ENCODE measurements at places on chromosomes 6 and 20.

DNA sequence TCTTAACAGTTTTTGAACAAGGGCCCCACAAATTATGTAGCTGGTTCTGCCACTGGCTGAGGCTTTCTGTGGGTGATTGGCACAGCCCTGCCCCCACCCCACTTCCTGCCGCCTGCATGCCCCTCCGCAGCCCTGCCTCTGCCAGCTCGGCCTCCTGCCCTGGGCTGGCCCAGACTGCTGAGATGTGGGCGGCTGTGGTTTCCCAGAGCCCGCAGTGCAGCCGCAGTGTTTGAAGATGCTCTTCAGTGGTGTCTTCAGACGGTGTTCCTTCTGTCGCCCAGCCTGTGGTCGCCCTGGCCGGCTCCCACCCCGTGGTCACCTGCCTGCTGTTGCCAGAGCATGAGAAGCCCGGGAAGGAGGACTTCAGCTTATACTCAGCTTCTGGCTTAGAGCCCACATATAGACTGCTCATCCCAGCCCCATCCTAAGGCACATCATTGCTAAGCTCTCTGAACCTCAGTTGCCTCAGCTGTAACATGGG lies 154.3 kb downstream of the VEGFA start:
- peak; percentile 55 for DNase-seq

DNA sequence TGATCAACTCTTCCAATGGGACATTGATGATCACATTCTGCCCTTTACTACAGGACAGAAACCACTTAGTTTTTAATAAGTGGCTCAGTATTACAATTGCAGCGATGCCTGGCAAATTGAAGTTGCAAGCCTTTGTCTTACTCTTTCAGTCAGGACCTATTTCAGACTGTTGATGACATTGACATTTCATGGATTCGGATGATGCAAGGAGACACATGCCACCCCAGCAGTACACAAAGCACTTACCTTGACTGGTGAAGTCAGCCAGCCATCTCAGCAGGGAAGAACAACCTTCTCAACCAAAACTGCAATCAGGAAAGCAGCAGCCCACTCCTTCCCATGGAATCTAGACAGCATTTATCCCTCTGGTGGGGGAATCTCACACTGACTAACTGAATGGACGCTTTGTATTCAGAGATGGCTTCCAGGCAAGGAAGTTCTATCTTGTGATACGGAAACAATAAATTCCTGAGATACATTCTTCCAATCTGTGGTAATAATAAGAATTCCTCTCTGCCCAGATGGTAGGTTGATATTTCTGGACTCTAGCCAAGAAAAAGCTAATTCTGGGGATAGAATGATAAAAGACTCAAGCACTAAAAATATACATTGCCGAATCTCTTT lies 24.8 kb downstream of the NFYA start:
- no peak for DNase-seq

- no peak for DNase-seq
Measured at GRCh38 chr6:6405031-6405430, 84.6 kb upstream of the F13A1 start.

- no peak for DNase-seq
Measured at GRCh38 chr6:137666202-137666774, 172.1 kb upstream of the OLIG3 start.

DNA sequence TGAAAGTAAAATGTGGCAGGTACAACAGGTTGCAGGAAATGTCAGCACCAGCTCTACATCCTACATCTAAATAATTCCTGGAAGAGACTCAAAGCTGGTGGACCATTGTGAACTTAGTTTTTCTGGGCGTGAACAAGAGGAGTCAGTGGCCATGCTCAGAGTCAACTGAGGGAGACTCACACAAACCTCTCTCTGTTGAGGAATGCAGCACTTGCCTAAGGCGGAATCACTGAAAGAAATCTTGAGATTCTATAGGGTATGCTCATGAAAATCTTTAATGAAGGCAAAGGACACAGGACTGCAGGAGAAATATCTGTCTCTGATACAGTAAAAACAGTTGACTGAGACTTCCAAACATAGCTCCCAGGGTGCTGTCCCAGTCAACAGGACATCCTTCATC lies 22.5 kb downstream of the SLC17A4 start:
- no peak for DNase-seq

DNA sequence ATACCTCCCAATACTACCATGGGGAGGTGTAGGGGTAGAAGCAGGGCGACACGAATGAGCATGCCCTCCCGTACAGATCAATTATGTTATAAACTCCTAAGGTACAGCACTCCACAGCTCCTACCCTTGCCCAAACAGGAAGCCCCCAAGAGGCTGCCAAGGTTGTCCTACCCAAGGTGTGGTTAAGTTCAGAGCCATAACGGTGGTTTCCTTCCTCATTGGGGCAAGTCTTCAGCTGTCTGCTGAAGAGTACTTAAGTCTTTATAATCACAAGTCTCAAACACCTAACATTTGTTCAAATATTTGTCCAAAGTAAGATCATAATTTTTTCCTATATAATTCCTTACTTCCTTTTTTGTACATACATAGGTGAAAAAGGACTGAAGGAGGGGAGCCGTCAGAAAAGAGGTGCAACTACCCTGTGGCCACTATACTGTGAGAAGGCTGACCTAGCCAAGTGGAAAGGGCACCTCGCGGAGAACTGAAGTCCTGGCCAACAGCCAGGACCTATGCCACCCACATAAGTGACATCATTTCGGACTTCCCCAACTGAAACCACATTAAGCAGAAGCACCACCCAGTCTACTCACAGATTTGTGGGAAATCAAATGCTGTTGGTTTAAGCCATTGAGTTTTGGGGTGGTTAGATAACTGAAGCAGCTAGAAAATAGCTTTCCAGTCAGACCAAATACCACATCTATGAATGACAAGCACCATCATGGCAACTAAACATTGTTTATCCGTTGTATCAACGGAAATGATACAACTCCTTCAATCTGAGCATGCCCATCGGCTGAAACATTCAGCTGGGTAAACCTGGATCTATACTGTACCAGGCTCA lies 2.9 kb upstream of the RAB22A start:
- peak; percentile 93 for DNase-seq

All from CD4-positive, alpha-beta T cell treated with Interleukin-1 beta for 1 hour (primary cell).